CD4-positive, alpha-beta T cell treated with Interleukin-15 for 1 hour (primary cell): ENCODE measurements at places on chromosomes 6 and 20.

- DNase-seq: no peak
These were observed 143.0 kb upstream of the THBS2 start for GRCh38 chr6:169396554-169397163.

GRCh38 chr20:43514648-43514999, 7.1 kb downstream of the L3MBTL1 start:
- DNase-seq: no peak

DNA sequence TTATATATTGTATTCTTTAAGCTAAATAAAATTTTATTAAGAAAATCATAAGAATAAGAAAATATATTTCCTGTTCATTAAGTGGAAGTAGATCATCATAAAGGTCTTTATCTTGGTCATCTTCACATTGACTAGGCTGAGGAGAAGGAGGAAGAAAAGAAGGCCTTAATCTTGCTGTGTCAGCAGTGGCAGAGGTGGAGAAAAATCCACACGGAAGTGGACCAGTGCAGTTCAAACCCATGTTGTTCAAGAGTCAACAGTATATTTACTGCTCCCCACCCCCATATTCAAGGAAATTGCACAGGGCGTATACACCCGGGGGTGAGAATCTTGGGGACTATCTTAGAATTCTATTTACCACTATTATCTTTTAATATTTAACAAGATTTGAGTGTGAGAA, 178.6 kb upstream of the SCGN start:
- DNase-seq: no peak

DNA sequence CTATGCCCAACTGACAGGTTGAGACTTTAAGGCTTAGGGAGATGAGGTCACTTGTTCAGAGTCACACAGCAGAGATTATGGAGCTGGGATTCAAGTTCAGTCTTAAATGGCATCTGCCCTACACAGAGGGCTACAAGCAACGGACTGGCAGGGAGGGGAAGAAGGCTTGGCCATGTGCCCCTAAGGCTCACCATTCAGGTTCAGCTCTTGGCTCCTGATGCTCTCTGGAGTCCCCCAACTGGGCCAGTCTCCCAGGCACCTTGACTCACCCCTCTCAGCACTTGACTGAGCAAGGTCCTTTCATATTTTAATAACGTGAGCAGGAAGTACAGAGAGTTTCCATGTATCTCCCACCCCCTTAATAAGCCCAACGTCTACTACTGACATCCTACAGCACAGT, 71.4 kb upstream of the MAFB start:
- DNase-seq: no peak

DNA sequence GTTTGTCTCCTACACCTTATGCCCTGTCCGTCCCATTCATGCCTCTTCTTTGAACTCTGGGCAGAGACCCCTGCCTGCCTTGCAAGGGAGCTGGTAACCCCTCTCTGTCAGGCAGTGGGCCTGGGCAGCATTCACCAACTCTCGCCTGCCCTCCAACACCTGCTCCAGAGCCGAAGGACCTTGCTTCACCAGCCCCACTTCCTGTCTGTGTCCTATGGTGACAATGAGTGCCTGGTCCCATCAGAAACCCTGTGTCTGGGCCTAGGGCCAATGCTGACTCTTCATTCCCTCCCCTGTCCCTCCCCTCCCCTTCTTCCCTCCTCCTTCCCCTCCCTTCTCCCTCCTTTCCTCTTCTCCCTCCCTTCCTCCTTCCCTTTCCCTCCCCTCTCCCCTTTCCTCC, 22.8 kb upstream of the PCMTD2 start:
- no peak for DNase-seq

DNA sequence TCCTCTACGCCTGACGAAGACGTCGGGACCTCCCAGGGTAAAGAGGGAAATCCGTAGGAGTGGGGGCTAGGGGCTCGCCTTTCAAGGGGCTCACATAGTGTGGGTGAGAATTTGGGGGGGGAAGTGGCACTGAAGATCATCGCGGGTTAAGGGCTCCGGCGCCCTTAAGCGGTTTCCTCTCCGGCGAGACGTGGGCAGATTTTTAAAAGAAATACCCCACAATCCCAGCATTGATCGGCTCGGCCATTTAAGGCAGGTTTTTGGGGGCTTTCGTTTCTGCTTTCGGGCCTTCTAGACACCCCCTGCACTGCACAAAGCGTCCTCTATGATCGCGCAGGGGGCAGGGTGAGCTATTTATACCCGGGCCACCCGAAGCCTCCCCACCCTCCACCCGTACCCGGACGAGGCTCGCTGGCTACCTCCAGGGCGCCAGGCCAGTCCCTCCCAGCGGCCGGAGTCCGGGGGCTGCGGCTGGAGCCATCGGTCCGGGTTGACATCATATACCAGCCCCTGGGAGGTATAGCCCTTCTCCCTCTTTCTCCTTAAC, 1.2 kb downstream of the NKX2-2 start:
- no peak for DNase-seq

GRCh38 chr6:85118652-85119235, 331.1 kb upstream of the NT5E start:
- DNase-seq: no peak

DNA sequence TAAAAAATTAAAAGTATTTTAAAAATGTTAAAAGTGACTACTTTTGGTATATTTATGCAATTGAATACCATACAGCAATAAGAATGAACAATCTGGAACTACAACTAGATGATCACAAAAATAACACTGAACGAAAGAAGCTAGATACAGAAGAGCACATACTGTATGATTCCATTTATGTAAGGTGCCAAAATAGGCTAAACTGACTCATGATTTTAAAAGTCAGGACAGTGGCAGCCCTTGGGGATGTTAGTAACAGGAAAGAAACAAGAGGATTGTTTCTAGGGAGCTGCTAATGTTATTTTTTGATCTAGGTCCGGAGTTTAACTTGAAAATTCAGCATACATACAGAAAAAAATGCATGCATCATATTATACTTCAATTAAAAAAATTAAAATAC, 42.3 kb downstream of the KIF13A start:
- no peak for DNase-seq

DNA sequence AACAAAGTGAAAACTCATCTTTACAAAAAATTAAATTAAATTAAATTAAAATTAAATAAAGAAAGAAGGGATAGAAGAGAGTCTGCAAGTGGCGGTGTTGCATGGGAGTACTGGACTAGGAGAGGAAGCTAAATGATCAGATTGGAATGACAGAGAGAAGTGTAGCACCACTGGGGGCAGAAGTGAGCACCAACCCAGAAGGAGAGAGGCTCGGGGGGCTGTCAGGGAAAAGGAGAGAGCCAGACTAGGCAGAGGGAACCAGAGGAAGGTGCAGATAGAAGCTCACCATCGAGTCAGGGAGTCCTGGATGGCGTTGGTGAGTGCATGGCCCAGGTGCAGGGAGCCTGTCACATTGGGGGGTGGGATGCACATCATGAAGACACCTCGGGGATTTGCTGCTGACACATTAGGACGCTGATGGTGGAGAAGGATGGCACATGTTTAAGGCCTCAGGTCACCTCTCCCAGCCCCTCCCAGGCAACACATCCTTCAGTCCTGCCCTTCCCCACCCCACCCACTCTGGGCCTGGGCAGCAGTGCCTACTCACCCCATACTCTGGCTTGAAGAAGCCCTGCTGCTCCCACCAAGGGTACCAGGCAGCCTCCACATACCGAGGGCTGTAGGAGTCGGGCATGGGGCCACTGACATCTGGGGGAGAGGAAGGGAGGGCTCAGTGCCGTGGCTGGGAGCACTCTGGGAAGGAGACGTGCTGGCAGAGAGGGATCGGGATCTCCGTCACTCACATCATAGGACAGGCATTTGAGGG, 4.0 kb downstream of the VARS1 start:
- no peak for DNase-seq
